ENCODE measurements at places on chromosomes 16 and 17.
A peak's percentile ranks its signal among the peaks of the same experiment; 100 is the strongest.

DNA sequence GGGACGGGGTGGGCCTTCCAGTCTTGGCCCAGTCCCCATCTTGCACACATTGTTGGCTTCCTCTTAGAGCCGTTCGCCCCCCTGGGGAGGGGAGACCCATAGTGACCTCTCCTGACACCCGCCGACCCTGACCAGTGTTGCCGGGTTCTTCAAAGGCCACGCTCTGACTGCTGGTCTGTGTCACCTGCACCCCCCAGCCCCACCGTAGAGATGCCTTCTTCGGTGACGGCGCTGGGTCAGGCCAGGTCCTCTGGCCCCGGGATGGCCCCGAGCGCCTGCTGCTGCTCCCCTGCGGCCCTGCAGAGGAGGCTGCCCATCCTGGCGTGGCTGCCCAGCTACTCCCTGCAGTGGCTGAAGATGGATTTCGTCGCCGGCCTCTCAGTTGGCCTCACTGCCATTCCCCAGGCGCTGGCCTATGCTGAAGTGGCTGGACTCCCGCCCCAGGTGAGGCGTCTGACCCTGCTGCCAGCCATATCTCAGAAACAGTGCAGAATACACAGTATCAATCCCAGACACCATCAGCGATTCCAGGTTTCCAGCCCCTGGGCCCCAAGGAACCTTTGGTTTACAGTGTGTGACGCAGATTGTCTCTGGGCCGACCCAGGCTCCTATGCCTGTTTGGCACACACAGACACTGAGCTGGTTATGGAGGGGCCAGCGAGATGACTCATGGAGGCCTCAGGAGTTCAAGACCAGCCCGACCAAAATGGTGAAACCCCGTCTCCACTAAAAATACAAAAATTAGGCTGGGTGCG lies 1.3 kb downstream of the SLC26A11 start:
- DNase-seq, result no peak

DNA sequence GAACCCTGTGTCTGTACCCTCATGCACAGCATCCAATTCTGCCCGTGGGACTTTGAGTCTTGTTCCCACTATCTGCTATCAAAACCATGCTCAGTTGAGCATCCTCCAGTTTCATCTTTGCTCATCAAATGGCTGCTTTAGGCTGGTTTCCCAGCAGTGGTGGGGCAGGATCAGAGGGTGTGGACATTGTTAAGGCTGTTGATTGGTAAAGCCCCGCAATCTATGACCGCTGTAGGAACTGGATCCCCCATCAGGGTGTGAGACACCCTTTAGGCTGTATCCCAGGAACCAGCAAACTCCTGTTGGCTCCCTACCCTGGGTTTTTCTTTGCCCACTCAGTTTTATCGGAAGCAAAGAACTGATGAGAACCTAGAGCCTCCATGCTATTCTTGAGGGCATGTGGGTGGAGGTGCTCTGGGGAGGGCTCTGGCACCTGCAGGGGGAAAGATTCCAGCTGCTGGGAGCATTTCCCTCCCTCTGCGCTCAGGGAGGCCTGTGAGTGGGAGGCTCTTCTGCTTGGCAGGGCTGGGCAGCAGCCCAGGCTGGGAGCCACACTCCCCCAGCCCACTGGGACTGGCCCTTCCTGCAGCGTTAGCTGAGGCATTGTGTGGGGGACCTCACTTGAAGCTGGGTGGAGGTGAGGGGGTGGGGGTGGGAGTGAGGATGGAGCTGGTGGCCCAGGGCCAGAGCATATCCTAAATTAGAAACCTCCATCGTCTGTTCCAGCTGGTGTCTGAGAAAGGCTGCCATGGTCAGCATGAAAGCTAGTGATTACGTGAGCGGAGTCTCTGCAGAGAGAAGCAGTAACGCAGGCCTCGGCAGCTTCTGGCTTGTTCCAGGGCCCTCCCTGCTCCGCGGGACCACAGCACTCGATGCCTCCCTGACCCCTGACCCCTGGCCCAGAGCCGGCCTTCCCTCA lies 160.6 kb downstream of the IRF8 start:
- no peak for DNase-seq

DNA sequence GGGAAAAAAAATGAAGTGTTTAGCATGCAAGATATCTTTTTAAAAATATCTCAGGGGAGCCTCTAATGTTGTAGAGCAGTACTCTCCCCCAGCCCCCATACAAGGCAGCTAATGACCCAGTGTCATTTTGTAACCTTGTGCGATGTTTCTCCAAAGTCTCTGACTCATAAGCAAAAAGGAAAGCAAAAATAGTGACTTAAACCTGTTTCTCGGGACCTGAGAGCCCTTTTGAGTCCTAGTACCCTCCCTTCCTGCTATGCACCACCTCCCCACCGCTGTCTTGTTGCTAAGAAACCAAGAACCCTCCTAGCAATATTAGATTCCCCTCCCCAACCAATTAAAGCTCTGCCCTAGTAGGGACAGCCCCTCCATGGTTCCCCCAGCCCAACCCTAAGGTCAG lies 2.8 kb downstream of the MYCBPAP start:
- no peak for DNase-seq

DNA sequence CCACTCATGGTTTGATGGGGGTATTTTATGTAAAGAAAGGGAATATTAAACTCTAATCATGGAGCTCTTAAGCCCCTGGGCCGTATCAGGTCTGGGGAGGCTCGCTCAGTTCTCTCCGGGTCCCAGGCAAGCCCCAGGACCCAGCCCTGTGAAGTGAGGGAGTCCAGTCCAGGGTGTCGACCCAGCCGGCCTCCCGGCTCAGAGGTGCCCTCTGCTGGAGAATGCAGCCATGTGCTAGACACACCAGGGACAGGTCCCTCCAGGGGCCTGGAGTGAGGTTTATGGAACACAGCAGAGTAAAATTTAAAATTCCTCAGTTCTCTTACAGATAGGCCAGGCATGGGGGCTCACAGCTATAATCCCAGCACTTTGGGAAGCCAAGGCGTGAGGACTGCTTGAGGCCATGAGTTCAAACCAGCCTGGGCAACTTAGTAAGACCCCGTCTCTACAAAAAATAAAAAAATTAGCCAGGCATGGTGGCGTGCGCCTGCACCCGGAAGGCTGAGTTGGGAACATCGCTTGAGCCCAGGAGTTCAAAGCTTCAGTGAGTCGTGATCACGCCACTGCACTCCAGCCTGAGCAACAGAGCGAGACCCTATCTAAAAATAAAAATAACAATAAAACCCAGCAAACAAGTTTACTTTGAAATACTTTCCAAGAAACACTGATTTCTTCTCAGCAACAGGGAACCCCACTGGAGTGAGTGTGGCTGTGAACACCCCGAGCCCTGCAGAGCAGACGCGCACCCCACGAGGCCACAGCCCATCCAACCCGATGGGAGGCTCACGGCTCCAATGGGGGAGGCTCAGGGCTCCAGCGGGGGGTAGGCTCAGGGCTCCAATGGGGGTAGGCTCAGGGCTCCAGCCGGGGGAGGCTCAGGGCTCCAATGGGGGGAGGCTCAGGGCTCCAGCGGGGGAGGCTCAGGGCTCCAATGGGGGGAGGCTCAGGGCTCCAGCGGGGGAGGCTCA lies 72.2 kb downstream of the ZNF778 start:
- peak; percentile 75 for DNase-seq

DNA sequence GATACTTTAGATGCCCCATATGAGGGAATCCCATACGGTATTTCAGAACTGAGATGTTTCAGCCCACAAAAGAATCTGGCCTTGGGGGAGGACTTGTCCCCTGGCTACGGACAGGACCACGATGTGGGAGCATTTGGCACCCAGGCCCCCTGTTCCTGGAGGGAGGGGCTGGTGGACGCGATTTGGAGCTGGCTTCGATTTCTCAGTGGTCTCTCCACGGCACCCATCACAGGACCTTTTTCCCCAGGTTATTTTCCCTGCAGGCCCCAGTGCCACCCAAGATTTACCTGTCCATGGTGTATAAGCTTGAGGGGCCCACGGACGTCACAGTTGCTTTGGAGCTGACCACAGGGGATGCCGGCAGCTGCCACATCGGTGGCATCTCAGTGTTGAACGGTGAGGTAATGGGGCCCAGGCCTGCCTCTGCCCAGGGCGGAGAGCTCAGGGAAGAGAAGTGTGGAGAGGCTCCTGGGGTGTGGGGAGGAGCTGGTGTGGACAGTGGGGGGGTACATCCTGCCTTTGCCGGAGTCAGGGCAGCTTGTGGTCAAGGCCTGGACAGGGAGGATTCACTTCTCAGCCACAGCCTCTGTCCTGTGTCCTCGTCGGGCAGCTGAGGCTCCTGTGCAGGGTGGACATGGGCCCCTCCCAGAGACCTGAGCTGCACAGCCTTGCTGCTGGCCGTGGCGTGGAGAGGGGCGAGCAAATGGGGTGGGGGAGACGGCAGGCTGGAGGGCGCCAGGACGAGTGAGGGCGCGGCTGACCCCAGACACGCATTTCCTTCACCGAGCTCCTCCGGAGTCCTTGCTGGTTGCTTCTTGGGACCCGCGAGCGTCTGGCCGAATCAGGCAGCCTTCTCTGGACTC lies 9.9 kb downstream of the ENGASE start:
- DNase-seq, result no peak

- DNase-seq, result peak; percentile 70
These were observed 29.3 kb downstream of the MAPT start for GRCh38 chr17:45923511-45924268.

- DNase-seq, result no peak
These were observed 59.6 kb downstream of the SOCS1 start for GRCh38 chr16:11196286-11196828.

- no peak for DNase-seq
These were observed 13.8 kb upstream of the KRTAP9-2 start for GRCh38 chr17:41212524-41213169.

DNA sequence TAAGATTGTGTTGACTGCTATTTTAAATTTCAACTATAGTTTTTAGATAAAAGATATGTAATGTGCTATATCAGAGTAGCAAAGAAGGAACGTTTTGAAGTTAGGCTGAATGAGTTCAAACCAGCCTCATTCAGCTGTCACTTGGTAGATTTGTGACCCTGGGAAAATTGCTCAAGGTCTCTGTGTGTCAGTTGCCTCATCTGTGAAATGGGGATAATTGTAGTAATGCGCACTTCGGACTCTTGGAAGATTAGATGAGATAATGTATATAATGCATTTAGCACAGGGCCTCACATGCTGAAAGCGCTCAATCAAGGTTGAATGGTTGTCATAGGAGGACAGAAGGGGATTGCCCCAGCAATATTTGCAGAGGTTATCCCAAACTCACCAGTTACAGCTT lies 4.7 kb downstream of the BMERB1 start:
- no peak for DNase-seq

GRCh38 chr16:75746359-75746758 lies 20.1 kb upstream of the CPHXL start:
- no peak for DNase-seq

DNA sequence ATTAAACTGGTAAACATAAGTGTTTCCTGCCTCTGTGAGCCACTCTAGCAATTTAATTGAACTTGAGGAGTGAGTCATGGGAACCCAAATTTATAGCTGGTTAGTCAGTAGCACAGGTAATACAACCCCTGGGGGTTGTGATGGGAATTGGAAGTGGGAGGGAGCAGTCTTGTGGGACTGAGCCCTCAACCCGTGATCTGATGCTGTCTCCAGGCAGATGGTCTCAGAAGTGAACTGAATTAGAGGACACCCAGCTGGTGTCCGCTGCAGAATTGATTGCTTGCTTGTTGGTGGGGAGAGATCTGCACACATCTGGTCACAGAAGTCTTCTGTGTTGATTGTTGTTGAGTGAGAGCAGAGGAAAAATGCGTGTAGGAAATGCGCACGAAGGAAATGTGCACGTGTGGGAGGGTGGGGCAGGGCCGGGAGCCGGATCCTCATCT lies 7.7 kb upstream of the ST6GALNAC2 start:
- peak; percentile 83 for DNase-seq

DNA sequence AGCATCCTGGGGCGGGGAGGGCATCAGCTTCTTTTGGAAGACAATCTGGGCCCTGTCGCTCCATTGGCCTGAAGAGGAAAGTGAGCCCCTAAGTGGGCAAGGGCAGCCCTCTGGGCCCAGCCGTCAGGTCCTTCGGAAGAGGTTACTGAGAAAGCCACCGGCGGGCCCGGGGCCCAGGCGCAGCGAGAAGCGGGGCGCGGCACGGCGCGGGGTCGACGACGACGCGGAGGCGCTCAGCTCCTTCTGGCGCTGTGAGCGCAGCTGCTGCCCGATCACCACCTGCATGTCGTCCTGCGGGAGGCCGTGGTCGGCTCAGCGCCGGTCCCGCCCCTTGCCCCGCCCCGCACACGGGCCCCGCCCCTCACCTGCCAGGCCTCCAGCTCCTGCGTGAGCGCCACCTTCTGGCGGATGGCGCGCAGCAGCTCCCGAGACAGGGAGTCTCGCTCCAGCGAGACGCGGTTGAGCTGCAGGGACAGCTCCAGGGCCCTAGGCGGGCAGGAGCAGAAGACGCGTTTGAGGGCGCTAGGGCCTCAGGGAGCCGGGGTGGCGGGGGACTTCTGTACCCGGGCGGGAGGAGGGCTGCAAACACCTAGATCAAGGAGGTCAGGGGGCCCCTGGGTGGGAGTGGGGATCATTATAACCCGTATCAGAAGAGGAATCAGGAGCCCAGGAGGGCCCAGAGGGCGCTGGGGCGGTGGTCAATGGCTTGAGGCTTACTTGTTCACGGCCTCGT lies 4.3 kb downstream of the THOC6 start:
- peak; percentile 87 for DNase-seq

DNA sequence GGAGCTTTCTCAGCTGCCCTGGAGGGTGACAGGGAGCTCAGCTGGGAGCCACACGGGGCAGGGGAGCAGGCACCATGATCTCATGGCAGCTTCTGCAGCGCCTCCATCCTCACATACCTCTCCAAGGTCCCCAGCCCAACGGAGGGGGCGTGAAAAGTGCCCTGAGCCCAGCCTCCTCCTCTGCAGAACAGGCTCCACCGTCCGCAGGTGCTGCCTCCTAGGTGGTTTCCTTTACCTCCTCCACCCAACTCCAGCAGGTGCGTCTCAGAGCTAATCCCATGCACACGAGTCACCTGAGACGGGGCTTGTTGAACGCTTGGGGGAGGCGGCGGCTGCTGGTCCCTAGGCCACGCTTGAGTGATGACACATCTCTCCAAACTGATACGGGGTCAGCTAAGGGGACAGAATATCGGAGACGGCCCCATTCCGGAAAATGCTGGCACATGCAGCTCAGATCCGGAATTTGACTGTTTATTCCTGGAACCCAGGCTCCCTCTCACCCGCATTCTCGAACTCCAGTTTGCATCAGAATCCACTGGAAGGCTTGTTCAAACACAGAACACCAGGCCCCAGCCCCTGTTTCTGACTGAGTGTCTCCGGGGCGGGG lies 387 bp upstream of the SLC38A8 start:
- DNase-seq, result no peak

DNA sequence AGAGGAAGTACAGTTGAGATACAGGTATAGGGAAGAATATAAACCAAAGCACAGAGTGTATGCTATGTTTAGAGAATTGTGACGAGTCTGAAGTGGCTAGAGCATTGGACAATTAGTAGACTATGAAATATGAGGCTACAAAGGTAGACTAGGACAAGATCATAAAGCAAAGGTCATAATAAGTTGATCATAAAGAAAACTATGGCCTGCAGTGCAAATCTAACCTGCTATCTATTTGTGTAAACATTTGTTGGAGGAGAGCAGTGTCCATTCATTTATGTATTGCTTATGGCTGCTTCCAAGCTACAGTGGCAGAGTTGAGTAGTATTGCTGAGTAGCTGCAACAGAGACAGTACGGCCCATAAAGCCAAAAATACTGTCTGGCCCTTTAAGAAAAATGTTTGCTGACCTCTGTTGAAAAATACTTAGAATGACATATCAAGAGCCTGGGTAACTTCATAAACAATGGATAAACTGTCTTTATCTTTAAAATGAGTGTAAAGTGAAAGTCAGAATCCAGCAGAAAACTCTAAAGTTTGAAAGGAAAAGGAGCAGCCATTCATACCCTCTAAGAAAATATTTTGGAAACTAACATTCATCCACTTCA lies 14.5 kb upstream of the OR1E2 start:
- no peak for DNase-seq

GRCh38 chr17:62867303-62867702 lies 59.2 kb upstream of the MARCHF10 start:
- no peak for DNase-seq

GRCh38 chr17:73343168-73343634 lies 31.4 kb upstream of the CDC42EP4 start:
- no peak for DNase-seq
